ENCODE measurements at places on chromosomes 6 and 20. TPM values are rescaled to one million over a fixed set of nuclear protein-coding genes. Genes with fewer than 3 reads are reported as not detected.
A peak's percentile ranks its signal among the peaks of the same experiment; 100 is the strongest.

- no peaks in the 10 kb centered on the region for H3K36me3 ChIP-seq
- H3K4me3 ChIP-seq = no peak overlapping the region
- no peaks in the 10 kb centered on the region for H3K27me3 ChIP-seq
Measured at GRCh38 chr20:4916971-4917881, 84.1 kb downstream of the SLC23A2 start.

DNA sequence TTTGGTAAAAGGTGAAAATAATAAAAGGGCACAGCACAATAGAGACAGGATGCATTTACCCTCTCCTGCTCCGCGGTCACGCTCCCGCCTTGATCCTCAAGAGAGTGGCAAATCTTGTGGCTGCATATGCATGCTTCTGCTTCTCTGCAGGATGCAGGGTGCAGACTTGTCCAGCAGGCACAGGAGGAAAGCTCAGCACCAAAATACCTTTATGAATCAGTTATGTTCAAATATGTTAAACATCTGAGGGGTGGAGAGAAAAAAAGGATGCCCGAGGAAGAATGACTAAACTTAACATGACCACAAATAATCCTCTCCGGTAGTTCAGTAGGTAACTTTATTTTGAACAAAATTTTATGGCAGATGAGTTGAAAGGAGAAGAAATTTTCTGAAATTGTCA is 366.1 kb upstream of the SOX4 start:
- no peak overlapping the region for H3K27ac ChIP-seq
- H3K4me1 ChIP-seq = peaks cover 8% of the 10 kb centered on the region
- no peak overlapping the region for H3K4me3 ChIP-seq
- DNase-seq = no peak
- H3K27me3 ChIP-seq = no peaks in the 10 kb centered on the region

- no peaks in the 10 kb centered on the region for H3K4me1 ChIP-seq
- DNase-seq = no peak
- H3K4me3 ChIP-seq = no peak overlapping the region
Measured at GRCh38 chr20:18624948-18625347, 37.1 kb downstream of the DTD1 start.

DNA sequence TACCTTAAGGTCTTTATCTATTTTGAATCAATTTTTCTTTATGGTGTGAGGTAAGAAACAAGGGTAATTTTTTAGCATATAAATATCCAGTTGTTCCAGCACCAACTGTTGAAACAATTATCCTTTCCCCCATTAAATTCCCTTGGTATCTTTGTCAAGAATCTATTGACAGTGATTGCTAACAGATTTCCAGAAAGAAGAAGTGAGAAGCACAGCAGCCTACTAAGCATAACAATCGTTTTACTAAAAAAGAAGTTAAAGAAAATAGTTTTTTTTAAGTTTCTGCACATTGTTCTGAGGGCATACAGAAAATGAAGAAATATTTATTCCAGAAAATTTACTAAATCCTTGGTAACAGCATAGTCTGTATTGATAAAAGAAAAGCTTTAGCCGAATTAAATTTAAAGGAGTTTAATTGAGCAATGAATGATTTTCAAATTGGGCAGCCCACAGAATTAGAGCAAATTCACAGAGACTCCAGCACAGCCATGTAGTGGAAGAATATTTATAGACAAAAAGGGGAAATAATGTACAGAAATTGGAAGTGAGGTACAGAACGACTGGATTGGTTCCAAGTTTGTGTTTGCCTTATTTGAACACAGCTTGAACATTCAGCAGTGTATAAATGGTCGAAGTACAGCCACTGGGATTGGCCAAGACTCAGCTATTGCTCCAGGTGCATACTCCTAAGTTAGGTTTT is 97.9 kb upstream of the UST start:
- no peak overlapping the region for H3K4me3 ChIP-seq
- no peaks in the 10 kb centered on the region for H3K36me3 ChIP-seq
- DNase-seq = no peak
- H3K27me3 ChIP-seq = no peaks in the 10 kb centered on the region
- H3K27ac ChIP-seq = no peak overlapping the region
- no peaks in the 10 kb centered on the region for H3K4me1 ChIP-seq

DNA sequence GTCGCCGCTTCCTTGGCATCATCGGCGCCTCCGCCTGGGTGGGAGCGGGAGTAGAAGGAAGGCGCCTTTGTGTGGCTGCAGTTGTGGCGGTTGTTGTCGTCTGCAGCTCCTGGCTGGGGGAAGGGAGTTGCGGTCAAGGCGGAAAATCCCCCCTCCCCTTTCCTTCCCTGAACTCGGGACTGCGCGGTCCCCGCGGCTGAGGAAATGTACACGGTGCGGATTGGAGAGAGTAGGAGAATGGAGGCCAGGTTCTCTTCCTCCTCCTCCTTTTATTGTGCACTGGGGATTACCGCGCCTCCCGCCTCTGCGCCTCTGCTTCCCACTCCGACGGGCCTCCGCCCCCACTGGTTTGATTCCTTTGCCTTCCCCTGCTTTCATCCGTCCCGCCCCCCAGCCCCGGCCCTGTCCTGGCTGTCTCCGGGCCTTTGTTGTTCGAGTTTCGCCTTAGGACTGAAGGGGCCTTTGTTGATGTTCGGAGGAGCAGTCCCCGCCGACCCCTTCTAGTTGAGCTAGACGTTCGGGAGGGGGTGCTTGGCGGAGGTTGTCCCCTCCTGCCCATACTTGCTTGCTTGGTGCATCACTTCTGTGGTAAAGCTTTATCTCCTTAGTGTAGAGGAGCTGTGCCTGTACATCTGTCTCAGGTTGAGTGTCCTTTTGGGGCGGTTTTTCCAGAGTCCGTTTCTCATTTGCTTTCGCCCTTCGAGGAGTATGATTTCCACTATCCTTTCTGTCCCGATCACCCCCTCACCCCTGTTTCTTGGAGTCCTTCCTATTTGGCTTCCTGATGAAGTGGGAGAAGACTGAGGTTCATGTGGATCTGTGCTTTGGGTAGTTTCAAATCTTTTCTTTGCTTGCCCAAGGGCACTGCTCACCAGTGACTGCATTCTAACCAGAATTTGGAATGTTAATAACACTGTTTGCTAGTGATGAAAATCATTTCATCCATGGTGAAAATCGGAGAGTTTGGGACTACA is 764 bp downstream of the ZNF292 start:
- H3K27ac ChIP-seq = peak overlapping the region; percentile 87
- H3K4me1 ChIP-seq = peaks cover 31% of the 10 kb centered on the region
- H3K36me3 ChIP-seq = no peaks in the 10 kb centered on the region
- peak overlapping the region; percentile 82 for H3K4me3 ChIP-seq
- H3K27me3 ChIP-seq = no peaks in the 10 kb centered on the region
- DNase-seq = peak; percentile 67

DNA sequence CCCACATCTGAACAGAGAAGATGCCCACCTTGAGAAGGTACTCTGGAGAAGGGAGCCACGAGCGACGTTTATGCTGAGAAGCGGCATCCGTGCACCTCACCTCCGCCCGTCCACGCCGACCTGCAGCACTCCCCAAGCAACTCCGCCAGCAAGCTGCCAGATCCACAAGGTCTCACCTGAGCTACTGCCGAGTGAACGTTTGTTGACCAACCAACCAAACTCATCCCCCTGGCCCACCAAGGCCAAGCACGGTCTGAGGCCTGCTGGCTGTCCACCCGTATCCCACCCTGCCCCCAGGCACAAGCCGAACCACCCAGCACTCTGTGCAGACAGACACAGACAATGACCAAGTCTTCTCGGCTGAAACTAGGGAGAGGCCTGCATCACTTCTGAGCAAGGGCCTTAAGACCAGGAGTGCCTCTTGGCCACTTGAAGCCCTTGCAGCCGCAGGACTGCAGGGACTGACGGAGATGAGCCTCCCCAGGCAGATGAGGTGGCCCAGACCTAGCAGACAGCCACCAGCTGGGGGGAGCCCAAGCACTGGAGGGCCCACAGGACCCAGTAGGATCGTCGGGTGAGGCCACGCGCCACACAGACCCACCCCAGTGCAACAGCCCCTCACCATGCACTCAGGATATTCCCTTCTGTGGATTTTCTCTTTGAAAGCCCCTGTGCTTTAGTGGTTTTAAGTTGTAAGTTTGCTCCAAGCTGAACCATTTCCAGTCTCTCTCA is 12.1 kb downstream of the TAF4 start:
- peak; percentile 37 for DNase-seq
- H3K27ac ChIP-seq = no peak overlapping the region
- H3K36me3 ChIP-seq = no peaks in the 10 kb centered on the region
- no peaks in the 10 kb centered on the region for H3K4me1 ChIP-seq

FAM83C gene
- not detected for total RNA-seq

XKR7 gene
- under 0.01 TPM for total RNA-seq

Data from osteoblast (primary cell).